ENCODE measurements at places on chromosomes 6 and 20. TPM values are rescaled to one million over a fixed set of nuclear protein-coding genes. Genes with fewer than 3 reads are reported as not detected.

Gene BTNL2
- not detected for total RNA-seq

DNA sequence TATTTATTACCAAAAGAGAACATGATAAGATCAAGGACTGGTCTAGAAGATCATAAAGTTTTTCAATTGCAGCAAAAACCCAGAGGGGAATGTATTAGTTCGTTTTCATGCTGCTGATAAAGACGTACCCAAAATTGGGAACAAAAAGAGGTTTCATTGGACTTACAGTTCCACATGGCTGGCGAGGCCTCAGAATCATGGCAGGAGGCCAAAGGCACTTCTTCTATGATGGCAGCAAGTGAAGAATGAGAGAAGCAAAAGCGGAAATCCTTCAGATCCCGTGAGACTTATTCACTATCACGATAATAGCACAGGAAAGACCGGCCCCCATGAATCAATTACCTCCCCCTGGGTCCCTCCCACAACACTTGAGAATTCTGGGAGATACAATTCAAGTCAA lies 57.7 kb upstream of the HIVEP2 start:
- no peaks in the 10 kb centered on the region for H3K27me3 ChIP-seq
- H3K27ac ChIP-seq = no peak overlapping the region
- H3K4me1 ChIP-seq = no peaks in the 10 kb centered on the region
- H3K36me3 ChIP-seq = peaks cover 4% of the 10 kb centered on the region
- H3K4me3 ChIP-seq = no peak overlapping the region

Gene SCRT2
- not detected for total RNA-seq

- DNase-seq = no peak
- H3K36me3 ChIP-seq = peaks cover 52% of the 10 kb centered on the region
- no peaks in the 10 kb centered on the region for H3K27me3 ChIP-seq
- H3K27ac ChIP-seq = no peak overlapping the region
Measured at GRCh38 chr6:136280032-136280609, 9.5 kb downstream of the BCLAF1 start.

GRCh38 chr6:165821754-165822153 lies 158.7 kb upstream of the PDE10A start:
- no peaks in the 10 kb centered on the region for H3K36me3 ChIP-seq
- H3K4me1 ChIP-seq = no peaks in the 10 kb centered on the region
- H3K27ac ChIP-seq = no peak overlapping the region
- DNase-seq = no peak

- no peak for DNase-seq
- no peaks in the 10 kb centered on the region for H3K4me1 ChIP-seq
- no peak overlapping the region for H3K27ac ChIP-seq
- no peaks in the 10 kb centered on the region for H3K36me3 ChIP-seq
- H3K4me3 ChIP-seq = no peak overlapping the region
Measured at GRCh38 chr6:167682546-167683027, 144.1 kb upstream of the AFDN start.

Gene RUNX2
- total RNA-seq = 14.6 TPM

DNA sequence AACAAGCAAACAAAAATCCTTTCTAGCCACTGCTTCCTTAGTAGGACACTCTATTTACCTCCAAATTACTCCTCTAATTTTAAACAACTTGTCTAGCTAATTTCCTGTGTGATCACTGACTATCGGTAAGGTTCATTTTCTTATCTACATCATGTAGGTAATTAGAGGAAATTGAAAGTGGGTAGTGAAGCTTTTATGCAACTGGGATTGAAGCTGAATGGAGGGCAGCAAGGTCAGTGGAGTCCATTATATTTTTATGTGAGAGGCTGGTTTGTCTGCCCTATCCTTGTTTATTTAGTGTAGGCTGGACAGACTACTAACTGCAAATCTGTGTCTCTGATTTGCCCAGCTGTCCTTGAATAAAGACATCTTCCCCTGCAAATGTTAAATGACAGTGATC lies 88.5 kb upstream of the SIM1 start:
- no peak for DNase-seq
- H3K27me3 ChIP-seq = no peaks in the 10 kb centered on the region
- no peaks in the 10 kb centered on the region for H3K4me1 ChIP-seq
- no peak overlapping the region for H3K27ac ChIP-seq

DNA sequence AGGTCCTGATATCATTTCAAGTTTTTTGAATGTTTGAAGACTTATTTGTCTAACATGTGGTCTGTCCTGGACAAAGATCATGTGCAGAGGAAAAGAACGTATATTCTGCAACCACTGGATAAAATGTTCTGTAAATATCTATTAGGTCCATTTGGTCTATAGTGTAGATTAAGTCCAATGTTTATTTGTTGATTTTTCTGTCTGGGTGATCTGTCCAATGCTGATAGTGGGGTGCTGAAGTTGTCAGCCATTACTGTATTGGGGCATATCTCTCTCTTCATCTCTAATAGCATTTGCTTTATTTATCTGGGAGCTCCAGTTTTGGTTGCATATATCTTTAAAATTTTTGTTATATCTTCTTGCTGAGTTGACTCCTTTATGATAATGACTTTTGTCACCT lies 258.4 kb upstream of the CITED2 start:
- no peaks in the 10 kb centered on the region for H3K36me3 ChIP-seq
- no peak overlapping the region for H3K27ac ChIP-seq
- no peaks in the 10 kb centered on the region for H3K4me1 ChIP-seq
- H3K4me3 ChIP-seq = no peak overlapping the region
- DNase-seq = no peak

Gene PRR18
- total RNA-seq = not detected

DNA sequence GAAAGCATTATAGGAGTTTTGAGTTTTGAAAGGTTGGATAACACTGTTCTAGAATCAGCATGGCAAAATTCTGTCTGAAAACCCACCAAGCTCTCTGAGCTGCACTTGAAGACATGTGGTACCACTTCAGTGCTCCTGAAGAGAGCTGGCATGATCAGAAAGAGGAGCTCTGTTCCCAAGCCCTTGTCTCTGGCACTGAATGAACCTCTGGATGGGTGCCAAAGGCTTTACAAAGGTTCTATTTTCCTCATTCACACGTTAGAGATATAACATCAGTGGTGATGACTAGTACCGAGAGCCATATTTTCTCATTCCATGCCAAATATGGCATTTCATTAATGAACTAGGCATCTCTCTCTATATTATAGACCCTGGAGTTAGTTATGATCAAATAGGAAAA lies 301.8 kb upstream of the ID4 start:
- H3K4me1 ChIP-seq = no peaks in the 10 kb centered on the region
- H3K36me3 ChIP-seq = no peaks in the 10 kb centered on the region
- no peak overlapping the region for H3K27ac ChIP-seq
- H3K27me3 ChIP-seq = no peaks in the 10 kb centered on the region

Gene GPLD1
- 0.62 TPM for total RNA-seq

DNA sequence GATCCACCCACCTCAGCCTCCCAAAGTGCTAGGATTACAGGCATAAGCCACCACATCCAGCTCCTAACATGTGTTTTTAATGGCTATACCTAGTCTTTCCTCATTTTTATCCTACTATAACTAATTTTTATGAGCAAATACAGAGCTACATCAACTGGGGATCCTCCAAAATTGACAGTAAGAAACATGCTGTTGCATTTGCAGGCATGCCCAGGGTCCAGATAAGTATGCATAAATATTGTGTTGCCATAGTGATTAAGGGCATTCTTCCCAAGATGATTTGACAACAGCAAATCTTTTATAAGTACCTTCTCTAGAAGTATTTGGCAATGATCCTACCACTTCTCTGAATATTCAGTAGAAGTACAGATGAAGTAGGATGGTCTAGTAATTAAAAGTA lies 41.9 kb upstream of the MOXD1 start:
- no peaks in the 10 kb centered on the region for H3K4me1 ChIP-seq
- H3K27me3 ChIP-seq = no peaks in the 10 kb centered on the region
- H3K4me3 ChIP-seq = no peak overlapping the region
- no peak overlapping the region for H3K27ac ChIP-seq
- peaks cover 1% of the 10 kb centered on the region for H3K36me3 ChIP-seq

Gene CLPSL2
- not detected for total RNA-seq

- H3K4me3 ChIP-seq = no peak overlapping the region
- no peak overlapping the region for H3K27ac ChIP-seq
- no peaks in the 10 kb centered on the region for H3K36me3 ChIP-seq
- H3K4me1 ChIP-seq = no peaks in the 10 kb centered on the region
Measured at GRCh38 chr20:6588296-6588695, 179.2 kb upstream of the BMP2 start.
